ENCODE measurements at places on chromosomes 5 and 9. TPM values are rescaled to one million over a fixed set of nuclear protein-coding genes. Genes with fewer than 3 reads are reported as not detected.

GRCh38 chr5:172170251-172170701, 17.7 kb downstream of the STK10 start:
- DNase-seq: no peak

GRCh38 chr5:87099968-87100367, 167.7 kb upstream of the RASA1 start:
- no peak for DNase-seq

SIMC1 gene
- 35.8 TPM for total RNA-seq

- peak; percentile 93 for DNase-seq
Measured at GRCh38 chr5:134510970-134511795, 14.3 kb upstream of the JADE2 start.

GRCh38 chr5:96750110-96750822, 57.5 kb downstream of the ERAP1 start:
- no peak for DNase-seq

DNA sequence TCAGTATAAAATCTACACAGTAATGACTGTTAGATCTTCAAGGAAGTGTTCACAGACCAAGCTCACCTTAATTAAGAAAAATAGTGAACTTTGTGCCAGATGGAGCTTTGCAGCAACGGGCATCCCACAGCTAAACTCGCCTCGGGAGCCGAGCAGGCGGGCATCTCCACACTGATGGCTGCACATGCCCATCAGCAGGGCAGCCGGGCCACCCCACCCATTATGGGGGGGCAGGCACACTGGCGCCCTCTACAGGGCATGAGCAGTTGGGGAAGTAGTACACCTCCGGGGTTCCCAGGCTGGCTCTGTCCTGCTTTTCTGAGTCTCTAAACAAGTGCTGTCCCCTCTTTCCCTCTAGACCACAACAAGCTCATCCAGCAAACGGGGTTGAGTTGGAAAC, 21.6 kb downstream of the ANKS6 start:
- DNase-seq: peak; percentile 70

TAF11L5 gene
- not detected for total RNA-seq

GRCh38 chr9:118423021-118423420, 718.8 kb downstream of the TLR4 start:
- DNase-seq: no peak

SV2C gene
- not detected for total RNA-seq

DNA sequence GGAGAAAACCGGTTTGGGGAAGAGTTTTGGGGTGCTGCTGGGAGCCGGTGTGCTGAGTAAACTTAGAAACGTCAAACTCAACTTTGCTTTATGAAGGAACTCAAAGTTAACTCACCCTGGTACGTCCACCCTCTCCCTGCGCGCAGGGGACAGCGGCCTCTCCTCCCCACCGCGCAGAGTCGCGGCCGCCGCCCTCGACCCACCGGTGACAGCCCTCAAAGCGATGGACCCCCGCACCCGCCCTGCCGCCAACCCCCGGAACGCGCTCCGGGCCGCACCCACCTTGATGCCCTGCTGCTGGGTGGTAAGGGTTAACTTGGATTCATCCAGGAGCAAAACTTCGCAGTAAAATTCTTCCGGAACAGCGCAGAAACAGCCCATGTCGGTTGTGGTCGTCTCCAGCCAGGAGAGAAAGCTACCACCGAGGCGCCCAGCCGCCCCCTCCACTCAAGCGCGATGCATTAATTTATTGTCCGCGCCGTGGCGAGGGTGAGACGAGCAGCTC, 366 bp downstream of the EPB41L4A start:
- no peak for DNase-seq

- DNase-seq: no peak
Measured at GRCh38 chr5:149611326-149611725, 30.0 kb downstream of the ARHGEF37 start.

DNA sequence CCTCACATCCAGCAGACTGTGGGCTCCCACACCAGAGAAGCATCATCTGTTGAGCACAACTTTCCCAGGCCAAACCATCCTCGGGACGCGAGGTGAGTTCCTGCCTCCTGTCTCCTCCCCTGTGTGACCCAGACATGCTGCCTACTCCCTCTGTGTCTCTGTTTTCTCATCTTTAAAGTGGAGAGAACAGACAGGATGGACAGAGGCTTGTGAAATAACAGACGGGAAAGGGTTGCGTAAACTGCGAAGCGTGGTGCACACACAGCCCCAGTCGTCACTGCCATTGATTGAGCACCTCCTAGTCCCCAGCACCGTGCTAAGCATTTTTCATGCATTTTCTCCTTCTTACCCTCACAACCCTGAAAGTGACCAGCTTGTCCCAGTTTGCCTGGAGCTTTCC, 52.1 kb upstream of the LMX1B start:
- no peak for DNase-seq

Data from endodermal cell (in vitro differentiated cells).